SJSA1 (cell line): ENCODE measurements at places on chromosomes 13 and 19.

- DNase-seq, result no peak
Measured at GRCh38 chr19:1469255-1470054, 9.6 kb downstream of the C19orf25 start.

DNA sequence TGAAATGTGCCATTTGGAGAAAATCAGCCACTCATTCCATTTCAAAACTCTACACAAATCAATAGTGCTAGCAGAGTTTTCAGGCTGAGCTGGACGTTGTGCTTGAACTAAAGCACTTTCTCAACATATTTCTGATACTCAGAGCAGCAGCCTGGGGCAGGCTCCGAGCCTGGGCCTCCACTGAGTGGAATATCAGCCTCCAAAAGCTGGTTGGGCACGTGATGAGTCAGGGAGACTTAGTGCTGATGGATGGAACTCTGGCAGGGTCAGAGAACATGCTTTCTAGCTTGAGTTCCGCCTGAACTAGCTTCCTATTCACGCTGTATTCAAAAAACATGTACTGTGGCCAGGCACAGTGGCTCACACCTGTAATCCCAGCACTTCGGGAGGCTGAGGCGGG, 85.8 kb upstream of the PCDH8 start:
- no peak for DNase-seq

GRCh38 chr19:50022823-50023222, 2.3 kb downstream of the VRK3 start:
- DNase-seq, result no peak

GRCh38 chr19:54383330-54383729, 18.6 kb upstream of the LAIR1 start:
- no peak for DNase-seq

DNA sequence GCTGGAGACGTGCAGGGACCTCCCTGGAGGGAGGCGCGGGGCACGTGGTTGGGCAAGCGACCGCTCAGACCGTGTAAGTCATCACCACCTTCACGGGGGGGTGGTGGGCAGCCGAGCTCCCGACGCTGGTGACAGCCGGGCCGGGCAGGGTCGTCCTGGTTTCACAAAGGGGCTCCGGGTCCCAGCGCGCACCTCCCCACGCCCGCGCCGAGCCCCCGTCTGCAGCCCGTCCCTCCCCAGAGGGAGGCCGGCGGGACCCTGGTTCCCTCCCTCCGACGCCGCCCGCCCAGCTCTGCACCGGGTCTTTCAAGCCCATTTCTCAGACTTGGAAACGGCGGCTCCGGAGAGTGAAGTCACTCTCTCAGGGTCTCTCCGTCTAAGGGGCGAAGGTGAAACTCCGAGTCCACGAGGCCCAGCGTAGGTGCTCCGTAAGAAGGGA, 729 bp upstream of the ARID3A start:
- DNase-seq, result peak; percentile 71

DNA sequence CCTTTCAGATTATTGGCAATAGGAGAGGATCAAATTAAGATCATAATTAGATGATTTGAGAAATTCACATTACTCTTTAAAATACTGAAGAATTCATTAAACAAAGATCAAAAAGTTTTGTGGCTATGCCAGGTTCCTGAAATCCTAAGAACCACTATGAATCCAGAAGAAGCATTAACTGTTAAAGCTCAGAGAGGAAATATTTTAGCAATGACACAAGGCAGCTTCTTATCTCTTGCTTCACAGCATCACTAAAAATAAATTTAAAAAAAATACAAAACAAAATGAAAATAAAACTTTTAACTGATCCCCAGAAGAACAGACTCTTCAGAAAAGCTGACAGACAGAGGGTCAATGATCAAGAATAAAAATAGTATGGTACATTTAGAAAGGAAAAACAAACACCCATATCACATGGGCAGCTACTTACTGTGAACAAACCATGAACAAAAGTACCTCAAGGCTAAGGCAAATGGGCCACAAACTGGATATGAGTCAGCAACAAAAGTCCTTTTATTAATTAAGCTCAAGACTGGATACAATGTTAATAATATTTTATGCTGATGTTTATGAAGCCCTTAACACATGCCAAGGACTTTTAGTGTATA, 19.6 kb downstream of the RNF6 start:
- DNase-seq, result no peak

DNA sequence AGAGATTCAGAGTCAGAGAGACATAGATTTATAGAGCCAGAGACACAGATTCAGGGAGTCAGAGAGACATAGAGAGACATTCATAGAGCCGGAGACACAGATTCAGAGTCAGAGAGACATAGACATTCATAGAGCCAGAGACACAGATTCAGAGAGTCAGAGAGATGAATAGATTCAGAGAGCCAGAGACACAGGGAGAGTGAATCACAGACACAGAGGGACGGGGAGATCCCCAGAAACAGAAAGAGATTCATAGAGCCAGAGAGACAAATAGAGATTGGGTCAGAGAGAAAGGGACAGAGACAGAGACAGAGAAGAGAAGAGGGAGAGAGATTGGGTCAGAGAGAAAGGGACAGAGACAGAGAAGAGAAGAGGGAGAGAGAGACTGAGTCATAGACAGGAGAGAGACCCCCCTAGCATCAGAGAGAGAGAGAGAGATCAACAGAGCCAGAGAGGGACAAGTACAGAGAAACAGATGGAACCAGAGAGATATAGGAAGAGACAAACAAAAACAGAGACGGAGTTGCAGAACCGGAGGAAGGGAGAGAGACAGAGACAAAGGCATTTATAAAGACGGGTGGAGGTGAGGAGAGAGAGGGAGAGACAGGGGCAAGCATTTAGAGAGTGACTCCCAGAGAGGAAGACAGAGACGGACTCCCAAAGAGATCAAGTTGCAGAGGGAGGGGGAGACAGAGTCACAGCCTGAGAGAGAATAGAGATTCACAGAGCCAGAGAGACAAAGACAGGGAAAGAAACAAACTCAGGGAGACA, 1.1 kb upstream of the PRKCG start:
- no peak for DNase-seq

GRCh38 chr13:24888291-24888931, 124.4 kb downstream of the RNF17 start:
- DNase-seq, result no peak

GRCh38 chr13:30829145-30829832, 76.8 kb upstream of the MEDAG start:
- peak; percentile 27 for DNase-seq

DNA sequence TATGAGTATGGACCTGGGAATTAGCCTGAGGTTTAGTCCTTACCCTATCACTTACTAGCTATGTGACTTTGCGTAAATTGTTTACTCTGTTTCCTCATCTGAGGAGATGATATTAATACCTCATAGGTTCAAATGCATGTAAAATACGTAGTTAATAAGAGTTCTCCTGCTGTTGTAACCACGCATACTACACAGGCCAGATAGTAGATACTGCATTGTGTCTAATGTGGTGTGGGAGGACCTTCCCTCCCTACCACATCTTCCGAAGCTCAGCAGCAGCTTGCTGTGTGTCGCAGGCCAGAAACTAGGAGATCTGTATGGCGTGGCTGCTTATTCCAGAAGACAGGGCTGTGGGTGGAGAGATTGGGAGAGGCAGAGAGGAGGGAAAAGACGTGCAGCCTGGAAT, 23.0 kb downstream of the GTF2F2 start:
- DNase-seq, result no peak

DNA sequence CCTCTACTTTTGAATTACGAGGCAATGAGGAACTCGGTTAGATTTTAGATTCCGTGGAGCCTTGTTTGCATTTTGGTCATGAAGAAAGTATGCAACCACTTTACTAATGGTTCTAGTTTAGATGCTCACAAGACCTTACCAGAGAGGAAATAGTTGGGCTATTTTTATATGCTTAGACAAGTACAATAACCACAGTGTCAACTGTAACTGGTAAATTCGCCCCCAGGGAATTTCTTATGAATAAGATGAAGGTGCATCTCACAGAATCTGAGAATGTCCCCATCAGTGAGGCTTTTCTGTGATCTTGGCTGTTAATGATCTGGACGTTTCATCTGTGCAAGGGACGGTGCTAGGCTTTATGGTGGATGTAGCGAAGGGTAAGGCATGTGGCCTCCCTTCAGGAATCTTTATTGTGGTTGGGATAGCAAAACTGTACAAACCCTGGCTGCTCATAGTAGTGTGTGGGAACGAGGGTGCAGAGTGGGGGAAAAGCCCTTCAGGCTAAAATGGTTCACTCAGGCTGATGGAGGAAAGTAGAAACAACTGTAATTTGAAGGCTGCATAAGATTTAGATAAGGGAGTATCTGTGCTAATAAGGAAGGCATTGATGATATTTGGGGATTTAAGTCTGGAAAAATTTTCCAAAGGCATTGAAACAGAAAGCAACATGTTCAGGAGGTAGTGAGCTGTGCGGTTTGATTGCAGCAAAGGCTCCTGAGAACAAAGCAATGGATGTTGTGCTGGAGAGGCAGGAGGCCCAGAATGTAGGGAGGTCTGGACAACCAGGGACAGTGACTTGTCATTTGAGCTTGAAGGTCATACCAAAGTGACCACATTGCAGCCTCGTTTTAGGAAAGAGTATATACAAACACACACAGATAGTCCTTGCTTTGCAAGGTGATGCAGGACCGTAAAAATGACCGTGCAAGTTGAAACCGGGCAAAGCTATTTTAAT, 28.4 kb downstream of the UBAC2 start:
- peak; percentile 87 for DNase-seq

GRCh38 chr19:30530751-30531150, 158.6 kb downstream of the ZNF536 start:
- peak; percentile 57 for DNase-seq

GRCh38 chr13:22926748-22927400, 253.9 kb upstream of the SGCG start:
- no peak for DNase-seq

- no peak for DNase-seq
Measured at GRCh38 chr19:11196406-11197287, 698 bp downstream of the KANK2 start.

DNA sequence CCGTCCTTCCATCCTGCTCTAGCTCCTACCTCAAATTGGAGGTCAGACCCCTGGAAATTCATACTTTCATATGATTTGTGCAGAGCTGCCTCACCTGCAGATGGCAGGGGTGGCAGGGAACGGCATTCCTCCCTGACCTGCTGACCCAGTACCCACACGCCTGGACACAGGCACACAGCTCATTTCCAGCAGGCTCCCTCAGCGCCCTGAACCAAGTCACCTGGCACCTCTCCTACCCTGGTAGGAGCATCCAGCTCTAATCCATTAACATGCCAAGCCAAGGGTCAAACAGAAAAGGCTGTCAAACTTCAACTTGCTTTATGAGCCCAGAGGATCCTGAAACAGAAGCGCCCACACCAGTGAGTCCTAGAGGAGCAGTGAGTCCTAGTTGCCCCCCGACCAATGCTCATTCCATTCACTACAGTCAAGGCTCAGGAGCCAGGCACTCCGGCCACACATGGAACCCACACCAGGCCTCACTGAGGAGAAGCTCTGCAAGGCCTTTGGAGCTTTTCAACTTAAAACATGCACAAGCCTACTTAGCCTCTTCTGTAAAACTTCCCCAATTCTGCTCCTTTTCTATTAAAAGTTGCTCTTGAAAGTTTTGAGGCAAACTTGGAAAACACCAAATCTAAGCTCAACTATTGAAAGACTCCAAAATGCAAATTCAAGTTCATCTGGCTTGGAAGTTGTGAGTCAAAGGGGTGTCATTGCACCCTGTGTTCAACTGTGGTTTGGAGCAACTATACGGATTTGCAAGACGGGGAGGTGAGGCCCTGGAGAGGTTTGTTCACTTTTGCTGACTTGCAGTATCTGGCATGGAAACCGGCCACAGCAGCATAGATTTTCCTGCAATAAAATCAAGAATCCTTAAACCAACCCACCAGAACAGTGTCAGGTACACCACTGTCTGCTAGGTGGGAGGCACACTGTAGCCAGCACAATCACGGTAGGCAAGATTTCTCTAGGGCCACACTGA, 96.7 kb downstream of the CRYL1 start:
- DNase-seq, result no peak

DNA sequence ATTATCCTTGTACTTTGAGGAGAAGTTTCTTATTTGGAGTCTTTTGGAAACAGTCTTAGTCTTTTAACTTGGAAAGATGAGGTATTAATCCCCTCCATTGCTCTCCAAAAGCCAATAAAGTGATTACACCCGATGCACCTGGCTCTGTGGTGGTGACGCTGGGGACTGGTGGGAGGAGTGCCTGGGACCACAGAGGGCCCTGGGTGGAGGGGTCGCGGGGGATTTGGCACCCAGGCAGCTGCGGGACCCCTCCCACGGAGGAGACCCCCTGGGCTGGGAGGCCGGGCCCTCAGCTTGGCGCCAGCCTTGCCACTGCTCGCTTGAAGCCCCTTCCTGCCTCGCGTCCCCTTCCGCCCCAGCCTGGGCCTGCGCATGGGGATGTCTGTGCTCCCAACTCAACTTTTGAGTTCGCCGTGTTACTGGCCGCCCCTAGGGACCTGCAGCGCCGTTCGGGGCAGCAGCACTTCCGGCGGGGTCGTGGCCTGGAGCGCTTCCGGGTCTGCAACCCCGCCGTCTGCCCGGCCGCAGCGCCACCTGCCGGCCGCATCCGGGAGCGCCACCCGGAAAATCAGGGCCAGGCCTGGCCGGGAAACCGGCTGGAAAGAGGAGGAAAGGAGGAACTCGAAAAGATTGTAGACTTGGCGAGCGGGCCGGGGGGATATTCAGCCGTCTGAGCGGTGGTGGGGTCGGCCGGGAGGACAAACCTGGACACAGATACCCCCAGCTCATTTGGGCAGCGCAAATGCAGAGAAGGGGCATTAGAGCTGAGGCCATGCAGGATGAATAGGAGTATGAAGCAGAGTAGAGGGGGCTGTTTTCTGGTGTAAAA, 8.4 kb downstream of the PEAK3 start:
- peak; percentile 84 for DNase-seq

DNA sequence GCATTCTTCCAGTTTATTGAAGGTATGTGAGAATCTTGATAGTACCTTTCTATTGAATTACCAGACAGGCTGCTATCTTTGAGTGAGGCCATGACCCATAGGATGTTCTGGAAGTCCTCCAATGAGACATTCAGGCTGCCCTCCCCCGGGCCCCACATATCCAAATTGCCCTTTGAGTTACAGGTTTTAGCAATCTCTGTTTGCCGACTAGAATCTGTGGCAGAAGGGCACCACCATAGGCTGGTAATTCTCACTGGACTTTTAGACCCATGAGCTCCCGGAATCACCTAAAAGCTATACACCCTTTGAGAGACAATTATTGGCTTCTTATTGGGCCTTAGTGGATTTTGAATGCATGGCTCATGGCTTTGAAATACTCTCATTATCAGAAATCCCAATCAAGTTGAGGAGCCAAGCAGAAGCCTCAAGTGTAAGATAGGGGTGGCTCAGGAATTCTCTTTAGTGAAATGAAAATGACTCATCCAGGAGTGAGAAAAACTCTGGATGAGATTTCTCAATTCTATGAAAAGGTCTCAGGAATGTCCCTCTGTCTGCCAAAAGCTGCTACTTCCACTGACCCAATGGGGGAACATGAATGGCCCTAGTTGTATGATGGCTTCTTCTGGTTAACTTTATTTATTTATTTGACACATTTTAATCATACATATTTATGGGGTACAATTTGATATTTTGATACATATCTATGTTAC, 172.1 kb upstream of the CSNK1A1L start:
- no peak for DNase-seq

- no peak for DNase-seq
Measured at GRCh38 chr19:53521373-53522202, 16.4 kb upstream of the ZNF331 start.
